ENCODE measurements at places on chromosomes 16 and 17.

DNA sequence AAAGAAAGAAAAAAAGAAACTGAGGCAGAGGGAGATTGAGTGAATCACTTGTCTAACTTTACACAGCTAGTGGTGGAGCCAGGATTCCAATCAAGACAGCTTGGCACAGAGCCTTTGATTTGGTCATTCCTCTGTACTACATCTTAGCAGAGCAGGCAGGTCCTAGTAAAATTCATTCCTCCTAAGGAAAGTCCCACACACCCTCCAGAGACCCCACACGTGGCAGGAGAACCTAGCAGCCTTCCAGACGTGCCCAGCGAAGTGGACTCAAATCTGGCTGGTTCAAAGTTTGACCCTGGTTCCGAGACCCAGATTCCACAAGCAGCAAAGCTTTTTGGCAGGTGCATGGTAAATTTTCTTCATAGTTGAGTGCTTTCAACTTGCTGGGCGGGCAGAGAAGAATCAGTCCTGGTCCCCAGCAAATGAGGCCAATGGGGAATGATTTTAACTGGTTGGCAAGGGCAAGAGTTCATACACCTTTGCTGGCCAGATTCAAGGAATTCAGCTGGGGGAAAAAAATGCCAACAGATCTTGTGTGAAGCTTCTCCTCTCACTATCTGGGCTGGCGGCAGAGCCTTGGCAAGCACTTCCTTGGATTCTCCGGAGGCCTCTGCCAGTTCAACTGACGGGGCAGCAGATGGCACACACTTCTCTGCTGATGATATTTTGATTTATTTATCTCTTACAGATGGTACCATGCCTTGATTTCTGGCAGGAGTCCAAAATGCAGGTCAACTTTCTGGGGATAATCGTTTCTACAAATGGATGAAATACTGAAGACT lies 82.4 kb downstream of the GSG1L start:
- no peak for DNase-seq

DNA sequence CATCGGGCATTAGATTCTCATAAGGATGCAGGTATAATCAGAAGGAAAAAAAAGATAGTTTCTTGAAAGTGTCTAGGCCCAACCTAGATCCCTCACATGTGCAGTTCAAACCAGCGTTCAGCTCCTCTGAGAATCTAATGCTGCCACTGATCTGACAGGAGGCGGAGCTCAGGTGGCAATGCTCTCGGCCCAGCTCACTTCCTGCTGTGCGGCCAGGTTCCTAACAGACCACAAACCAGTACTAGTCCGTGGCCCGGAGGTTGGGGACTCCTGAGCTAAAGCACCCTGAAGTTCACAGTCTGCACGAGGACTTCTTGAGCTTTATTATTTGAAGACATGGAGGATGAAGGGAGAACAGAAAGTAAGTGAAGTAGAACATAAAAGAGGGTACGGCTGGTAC lies 16.8 kb downstream of the SMCR8 start:
- no peak for DNase-seq

DNA sequence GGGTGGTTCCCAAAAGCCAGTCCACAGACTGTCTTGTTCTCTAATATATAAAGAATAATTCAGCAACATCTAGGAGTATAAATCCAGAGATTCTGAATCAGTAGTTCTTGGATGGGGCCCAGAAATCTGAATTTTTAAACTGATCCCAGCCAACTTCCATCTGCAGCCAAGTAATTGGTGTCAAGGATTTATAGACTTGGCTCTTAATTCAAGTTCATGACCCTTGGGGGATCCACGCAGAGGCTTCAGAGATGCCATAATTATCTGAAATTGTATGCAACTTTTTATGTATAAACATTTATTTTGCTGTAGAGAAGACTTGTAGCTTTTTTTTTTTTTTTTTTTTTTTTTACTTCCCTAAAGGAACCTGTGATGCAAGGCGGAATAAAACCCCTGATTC lies 60.6 kb downstream of the HLF start:
- no peak for DNase-seq

DNA sequence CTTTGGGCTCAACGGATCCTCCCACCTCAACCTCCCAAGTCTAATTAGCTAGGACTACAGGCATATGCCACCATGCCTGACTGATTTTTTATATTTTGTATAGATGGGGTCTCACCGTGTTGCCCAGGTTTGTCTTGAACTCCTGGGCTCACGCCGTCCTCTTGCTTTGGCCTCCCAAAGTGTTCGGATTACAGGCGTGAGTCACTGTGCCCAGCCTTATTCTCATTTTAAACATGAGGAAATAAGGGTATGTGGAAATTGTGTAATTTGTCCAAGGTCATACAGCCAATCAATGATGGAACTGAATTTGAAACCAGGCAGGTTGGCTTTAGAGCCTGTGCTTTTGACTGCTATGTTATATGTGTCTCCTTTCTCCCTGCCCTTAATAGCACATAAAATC lies 27.4 kb upstream of the AQP8 start:
- DNase-seq: peak; percentile 34

All from suprapubic skin (tissue), 4 donors.